ENCODE measurements at places on chromosomes 6 and 20.

GRCh38 chr6:122069932-122070331 lies 329.5 kb upstream of the HSF2 start:
- DNase-seq: no peak

DNA sequence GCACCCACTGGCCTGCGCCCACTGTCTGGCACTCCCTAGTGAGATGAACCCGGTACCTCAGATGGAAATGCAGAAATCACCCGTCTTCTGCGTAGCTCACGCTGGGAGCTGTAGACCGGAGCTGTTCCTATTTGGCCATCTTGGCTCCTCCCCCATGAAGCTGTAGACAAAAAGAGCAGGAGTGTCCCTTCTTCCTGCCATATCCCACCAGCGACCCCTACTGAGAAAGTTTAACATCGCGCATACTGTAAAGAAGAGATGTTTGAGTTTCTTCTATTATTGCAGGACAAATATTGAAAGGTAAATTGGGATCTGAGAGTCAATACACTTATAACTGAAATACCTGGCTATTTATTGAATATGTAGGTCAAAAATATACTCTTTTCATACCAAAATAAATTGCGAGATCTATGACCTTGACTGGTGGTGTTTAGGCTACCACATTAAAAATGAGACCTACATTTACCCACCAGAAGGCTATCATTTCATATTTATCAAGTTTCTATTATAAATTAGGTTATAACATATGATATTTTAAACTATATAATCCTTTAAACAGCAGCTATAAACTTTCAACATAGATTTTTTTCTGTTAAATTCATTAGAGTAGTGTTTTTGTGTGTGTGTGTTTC lies 586.3 kb downstream of the HTR1B start:
- no peak for DNase-seq

DNA sequence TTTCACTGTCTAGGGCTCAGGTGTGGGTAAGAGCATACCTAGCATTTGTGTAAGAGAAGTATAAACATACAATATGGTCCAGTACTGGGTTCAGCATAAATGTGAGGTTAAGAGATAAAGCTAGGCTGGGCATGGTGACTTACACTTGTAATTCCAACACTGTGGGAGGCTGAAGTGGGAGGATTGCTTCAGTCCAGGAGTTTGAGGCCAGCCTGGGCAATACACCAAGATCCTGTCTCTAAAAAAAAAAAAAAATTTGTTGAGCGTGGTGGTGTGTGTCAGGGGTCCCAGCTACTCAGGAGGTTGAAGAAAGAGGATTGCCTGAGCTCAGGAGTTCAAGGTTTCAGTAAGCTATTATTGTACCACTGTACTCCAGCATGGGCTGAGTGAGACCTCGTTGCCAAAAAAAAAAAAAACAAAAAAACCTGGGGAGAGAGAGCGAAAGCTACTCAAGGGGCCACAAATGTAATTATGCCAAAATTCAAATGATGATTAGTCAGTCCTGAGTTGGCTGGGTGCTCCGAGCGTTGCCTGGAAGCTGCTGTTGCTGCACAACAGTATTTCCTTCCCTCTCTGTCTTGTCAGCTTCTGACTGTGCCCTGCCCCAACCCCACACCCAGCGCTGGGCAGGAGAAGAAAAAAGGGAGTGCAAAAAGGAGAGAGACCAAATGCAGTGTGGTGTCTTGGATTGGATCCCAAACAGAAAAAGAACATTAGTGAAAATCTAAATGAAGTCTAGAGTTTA lies 24.0 kb downstream of the CMTR1 start:
- no peak for DNase-seq

GRCh38 chr6:90401933-90402830 lies 105.5 kb upstream of the BACH2 start:
- DNase-seq: no peak

DNA sequence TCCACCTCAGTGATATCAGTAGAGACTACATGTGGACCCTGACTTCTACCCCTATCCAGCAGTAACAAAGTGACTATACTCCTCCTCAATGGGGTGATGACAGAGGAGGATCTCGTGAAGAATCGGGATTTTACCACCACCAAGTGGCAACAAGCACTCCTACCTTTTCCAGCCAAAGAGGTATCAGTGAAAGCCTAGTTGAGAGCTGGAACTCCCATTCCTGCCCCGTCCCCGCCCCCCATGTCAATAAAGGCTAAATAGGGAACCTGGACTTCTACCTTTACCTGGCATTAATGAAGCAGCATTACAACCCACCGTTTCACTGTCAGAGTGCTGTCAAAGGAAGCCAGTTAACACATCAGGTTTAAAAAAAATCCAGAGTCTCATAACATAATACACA lies 45.3 kb downstream of the RNF24 start:
- DNase-seq: no peak

Data from retina (tissue), 1 donor.